ENCODE measurements at places on chromosomes 11 and 22.

DNA sequence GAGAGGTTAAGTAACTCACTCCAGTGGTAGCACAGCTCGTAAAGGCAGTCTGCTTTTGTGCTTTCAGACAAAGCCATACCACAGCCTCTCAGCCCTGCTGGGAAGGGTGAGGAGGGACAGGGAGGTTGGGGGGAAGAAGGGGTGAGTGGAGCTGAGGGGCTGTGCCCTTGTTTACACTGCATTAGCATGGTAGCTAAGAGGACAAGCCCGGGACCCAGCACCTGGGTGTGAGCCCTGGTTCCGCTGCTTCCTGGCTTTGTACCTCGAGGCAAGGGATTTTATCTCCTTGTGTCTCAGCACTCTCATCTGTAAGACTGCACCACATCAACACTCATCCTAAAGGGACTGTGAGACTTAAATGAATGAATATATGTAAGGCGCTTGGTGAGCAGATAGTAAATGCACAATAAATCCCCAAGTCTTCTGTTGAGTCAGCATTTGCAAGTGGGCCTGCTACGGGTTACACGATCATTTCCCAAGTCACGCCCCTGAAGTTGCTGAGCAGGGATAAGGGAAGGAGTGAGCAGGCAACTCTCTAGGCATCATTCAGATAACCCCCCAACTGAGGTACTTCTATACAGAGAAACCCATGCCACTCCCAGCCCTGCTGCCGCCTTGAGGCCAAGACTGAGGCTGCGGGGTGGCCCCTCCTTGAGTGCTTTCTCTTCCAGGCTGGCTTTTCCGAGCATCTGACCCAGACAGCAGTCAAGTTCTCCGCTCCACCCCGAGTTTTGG, 7.5 kb downstream of the RASD2 start:
- DNase-seq: no peak

DNA sequence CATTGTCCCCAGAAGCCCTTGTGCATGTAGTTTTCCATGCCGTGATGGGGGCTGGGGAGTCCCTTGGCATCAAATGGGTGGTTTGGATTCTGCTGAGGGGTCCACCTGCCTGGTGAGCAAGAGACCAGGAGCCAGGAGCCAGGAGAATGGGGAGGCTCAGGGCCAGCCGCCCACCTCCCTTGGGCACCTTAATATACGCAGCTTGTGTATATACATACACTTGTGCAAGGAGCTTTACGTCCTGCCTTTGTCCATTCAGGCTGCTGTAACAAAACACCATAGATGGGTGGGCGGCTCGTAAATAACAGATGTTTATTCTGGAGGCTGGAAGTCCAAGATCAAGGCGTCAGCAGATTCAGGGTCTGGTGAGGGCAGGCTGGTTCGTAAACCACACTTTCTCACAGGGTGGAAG, 62.5 kb downstream of the SMIM38 start:
- DNase-seq: no peak

GRCh38 chr11:66727282-66728037, 1.6 kb downstream of the SPTBN2 start:
- DNase-seq: no peak

- no peak for DNase-seq
Measured at GRCh38 chr11:2445746-2446551, 1.1 kb downstream of the KCNQ1 start.

- no peak for DNase-seq
Measured at GRCh38 chr22:26124991-26125725, 44.1 kb upstream of the SEZ6L start.

DNA sequence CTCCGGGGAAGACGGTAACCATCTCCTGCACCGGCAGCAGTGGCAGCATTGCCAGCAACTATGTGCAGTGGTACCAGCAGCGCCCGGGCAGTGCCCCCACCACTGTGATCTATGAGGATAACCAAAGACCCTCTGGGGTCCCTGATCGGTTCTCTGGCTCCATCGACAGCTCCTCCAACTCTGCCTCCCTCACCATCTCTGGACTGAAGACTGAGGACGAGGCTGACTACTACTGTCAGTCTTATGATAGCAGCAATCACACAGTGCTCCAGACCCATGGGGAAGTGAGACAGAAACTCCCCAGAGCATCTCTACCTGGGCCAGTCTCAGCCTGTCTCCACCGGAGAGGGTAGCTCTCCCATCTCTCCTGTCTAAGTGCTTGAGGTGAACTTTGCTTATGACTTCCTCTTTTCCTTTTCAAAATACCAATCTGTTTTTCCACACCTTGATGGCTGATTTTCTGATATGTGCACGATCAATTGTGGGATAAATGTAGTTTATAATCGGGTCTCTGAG, 48.5 kb upstream of the VPREB1 start:
- no peak for DNase-seq

DNA sequence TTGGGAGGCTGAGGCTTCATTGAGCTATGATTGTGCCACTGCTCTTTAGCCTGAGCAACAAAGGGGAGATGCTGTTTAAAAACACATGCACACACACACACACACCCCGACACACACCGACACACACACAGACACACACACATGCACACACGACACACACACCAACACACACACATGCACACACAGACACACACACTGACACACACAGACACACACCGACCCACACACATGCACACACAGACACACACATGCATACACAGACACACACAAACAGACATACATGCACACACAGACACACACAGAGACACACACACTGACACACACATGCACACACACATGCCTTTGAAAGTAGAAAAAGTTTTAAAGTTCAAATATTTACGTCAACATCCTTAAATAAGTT, 5.5 kb upstream of the LTO1 start:
- DNase-seq: no peak

DNA sequence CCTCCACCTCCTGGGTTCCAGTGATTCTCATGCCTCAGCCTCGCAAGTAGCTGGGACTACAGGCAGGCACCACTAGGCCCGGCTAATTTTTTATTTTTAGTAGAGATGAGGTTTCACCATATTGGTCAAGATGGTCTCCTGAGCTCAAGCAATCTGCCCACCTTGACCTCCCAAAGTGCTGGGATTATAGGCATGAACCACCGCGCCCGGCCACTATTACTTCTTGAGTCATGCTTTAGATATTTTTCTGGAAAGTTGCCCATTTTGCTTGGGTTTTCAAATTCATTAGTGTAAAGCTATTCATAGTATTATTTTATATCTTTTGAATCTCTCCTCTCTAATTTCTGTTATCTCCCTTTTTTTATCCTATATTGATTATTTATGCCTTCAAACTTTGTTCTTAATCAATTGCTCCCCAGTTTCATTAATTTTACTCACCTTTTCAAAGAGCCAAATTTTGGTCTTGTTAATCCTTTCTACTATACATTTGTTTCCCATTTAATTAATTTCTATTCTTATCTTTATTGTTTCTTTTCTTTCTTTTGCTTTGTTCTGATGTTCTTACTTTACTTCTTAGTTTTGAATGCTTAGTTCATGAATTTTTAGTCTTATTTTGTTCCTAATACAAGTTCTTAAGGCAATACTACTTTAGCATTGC, 10.3 kb upstream of the RAC2 start:
- no peak for DNase-seq

GRCh38 chr11:102081313-102081712, 28.9 kb upstream of the YAP1 start:
- DNase-seq: no peak

GRCh38 chr11:65811764-65812475, 21.8 kb upstream of the SNX32 start:
- DNase-seq: no peak

- no peak for DNase-seq
Measured at GRCh38 chr22:36865346-36865745, 4.5 kb downstream of the NCF4 start.

- DNase-seq: no peak
Measured at GRCh38 chr11:19283991-19284390, 43.2 kb upstream of the E2F8 start.

DNA sequence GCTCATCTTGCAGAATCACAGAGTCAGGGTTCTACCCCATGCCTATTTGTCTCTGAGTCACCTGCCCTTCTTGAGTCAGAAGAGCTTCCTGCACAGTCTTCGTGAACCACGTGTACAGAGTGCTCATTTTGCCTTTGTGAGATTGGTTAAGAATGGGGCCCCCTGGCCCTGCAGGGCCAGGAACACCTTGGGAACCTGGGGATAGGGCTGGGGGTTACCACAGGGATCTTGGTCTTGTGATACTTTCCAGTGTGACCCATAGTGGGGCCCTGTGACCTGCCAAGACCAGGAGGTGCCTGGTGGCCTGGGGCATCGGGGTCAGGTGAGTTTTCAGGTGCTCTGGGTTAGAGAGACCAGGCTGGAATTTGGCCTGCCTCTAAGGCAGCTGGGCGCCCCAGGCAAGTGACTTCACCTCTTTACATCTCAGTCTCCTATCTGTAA, 9.4 kb downstream of the TMPRSS13 start:
- DNase-seq: no peak
